ENCODE measurements at places on chromosomes 5 and 9.

DNA sequence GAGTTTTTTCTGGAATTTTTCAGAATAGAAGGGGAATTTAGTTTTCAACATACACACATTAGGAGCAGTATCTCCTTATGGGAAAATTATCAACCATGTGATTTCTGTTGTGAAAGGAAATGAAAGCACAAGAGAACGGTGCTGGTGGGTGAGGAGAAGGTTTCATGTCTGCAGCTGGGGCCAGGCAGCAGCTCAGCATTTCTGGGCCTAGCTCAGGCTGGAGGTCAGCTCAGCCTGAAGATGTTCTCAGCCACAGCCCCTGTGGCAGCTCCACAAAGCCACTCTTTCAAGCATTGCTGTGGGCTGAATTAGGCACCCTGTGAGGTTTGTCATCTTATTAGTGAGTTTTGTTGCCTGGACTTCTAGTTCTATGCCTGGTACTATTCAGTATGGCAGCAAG lies 90.3 kb downstream of the DIRAS2 start:
- no peak for DNase-seq

DNA sequence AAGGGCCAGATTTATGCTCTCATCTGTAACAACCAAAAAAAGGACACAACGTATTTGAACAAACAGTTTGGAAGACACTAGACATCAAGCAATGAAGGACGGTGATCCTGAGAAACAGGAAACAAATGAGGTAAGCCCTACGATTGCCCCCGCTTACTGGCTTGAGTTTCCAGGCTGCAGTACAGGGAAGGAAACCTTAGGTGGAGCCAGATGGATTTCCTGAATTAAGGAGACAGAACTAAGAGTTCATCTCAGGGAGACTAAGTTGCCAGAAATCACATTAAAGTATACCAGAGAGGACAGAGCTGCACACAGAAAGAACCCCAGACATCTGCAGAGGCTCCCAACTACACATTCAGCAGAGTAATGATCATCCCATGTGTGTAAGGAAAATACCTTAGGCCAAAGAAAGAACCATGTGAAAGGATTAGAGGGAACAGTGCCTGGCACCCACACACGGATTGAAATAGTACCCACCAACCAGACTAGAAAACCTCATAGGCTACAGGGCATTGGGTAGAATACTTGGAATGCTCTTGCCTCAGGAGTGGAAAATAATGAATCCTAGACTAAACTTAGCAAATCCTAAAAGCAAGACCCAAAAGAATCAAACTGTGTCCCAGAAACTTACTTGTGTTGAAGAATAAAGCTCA lies 99.3 kb upstream of the NIPBL start:
- no peak for DNase-seq

- DNase-seq = no peak
Measured at GRCh38 chr5:3600106-3601060, 4.8 kb downstream of the IRX1 start.

DNA sequence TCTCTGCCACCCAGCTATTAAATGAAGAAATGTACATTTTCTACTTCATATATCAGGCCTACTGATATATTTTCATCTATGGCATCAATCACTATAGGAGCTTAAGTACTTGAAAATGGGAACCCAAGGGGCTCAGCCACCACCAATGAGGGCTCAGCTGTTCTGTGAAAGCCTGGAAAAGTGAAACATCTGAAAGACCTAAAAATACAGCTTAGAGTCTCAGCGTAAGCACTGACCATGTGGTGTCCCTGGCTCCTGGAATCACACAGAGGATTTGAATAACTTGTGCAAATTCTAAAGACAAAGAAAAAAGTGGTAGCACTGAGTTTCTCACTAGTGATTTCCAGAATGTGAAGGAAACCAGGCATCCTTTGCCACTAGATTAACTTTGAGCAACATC lies 64.5 kb downstream of the PTPRD start:
- no peak for DNase-seq

GRCh38 chr5:89246864-89247263 lies 363.9 kb upstream of the MEF2C start:
- DNase-seq = no peak

GRCh38 chr9:89319015-89319905 lies 960 bp downstream of the SECISBP2 start:
- DNase-seq = peak; percentile 61

DNA sequence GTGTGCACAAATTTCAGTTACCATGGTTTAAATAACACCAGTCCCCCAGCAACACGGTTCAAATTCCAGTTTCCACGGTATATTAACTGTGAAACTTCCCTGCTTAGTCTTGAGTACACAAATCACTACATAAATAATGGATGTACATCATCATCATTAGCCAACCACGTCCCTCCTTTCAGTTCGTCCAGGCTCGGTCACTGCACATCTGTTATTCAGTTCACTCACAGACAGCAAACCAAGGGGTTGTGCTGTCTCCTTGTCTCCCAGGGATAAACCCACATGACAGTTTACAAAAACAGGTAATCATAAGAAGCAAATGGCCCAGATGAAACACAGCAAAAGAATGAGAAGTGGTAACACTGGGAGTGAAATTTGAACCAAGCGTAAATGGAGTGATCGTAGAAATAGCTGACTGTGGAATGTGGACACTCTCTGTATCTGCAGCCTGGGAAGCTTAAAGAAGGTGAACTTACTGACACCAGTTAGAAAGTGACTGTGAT lies 61.0 kb upstream of the RAD23B start:
- DNase-seq = peak; percentile 31

DNA sequence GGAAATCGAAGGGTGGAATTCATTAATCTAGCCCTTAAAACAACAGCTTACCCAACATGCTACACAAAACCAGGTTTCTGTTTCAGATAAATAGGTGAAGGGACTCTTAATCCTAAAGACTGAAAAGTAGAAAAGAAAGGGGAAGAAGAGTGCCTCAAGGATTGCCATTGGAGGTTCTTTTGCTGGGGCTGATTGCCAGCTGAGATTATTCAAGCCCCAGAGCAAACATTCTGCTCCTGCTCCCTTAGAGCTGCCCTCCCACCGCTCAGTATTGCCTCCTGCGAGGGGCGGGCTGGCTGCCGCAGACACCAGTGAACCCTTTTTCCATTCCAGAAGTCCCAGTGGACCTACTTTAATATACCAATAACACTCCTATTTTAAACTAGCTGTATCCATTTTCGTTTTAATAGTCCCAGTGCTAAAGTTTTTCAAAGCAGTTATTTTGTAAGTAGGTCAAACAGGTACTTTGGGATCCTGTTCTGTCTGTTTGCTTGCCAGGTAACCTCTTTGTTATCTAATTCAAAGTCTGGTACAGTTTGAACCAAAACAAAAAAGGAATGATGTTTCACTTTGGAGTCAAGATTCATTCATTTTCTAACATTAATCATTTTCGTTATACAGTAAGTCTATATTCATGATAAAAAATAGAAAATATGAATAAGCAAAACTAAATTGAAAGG lies 38.6 kb downstream of the HMGCS1 start:
- no peak for DNase-seq

DNA sequence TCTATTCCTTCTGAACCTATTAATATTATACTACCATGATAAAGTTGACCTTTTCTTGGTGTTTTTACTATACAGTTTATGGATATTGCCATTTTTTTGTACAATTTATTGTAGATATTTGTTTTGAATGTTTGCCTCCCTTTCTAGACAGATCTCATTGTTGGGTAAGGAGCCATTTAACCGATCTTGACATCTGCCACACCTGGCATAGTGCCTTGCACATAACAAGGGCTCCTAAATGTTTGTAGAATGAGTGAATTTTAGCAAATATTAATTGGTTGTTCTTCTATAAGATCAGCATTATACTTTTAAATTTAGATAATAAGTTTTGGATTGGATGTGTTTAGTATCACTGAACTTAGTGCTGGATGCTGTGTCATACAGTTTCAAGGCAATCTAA lies 175.3 kb downstream of the GDNF start:
- DNase-seq = no peak

DNA sequence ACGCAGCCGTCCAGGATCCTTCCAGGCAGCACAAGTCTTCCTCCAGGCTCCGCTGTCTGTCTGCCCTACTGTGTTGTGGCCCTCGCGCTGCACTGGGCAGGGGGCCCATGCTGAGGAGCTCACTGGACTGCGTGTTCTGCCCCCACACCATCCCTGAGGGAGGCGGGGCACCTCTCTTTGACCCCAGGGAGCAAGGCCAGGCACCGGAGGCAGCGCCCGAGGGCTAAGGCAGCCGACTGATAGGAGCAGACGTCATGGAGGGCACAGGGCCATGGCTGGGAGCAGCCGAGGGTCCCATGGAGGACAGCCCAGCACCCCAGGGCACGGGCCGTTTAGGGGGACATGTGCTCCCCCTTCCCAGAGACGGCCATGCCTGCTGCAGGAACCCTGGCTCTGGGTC lies 46.7 kb downstream of the KCNT1 start:
- no peak for DNase-seq

GRCh38 chr5:111495159-111495558 lies 17.2 kb downstream of the STARD4 start:
- no peak for DNase-seq

GRCh38 chr5:9361835-9362234 lies 184.0 kb downstream of the SEMA5A start:
- peak; percentile 90 for DNase-seq

- DNase-seq = no peak
Measured at GRCh38 chr5:157941616-157942015, 82.7 kb upstream of the CLINT1 start.

DNA sequence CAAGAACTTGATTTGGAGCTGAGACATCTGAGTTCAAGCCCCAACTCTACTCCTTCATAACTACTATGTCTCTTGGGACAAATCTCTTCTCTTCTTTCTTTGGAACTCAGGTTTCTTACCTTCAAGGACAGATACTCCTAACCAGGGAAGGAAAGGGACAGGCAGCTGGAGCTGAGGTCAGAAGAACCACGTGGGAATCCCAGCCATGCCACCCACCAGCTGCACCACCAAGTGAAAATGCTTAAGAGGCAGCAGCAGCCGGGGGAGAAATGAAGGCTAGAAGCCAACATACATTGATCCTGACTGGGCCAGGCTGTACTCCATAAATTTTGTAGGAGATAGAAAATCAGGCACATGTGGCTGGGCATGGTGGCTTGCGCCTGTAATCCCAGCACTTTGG lies 9.6 kb upstream of the OR5C1 start:
- no peak for DNase-seq

- no peak for DNase-seq
Measured at GRCh38 chr9:4541856-4542255, 51.6 kb downstream of the SLC1A1 start.

GRCh38 chr5:119282628-119283027 lies 73.2 kb upstream of the TNFAIP8 start:
- no peak for DNase-seq

DNA sequence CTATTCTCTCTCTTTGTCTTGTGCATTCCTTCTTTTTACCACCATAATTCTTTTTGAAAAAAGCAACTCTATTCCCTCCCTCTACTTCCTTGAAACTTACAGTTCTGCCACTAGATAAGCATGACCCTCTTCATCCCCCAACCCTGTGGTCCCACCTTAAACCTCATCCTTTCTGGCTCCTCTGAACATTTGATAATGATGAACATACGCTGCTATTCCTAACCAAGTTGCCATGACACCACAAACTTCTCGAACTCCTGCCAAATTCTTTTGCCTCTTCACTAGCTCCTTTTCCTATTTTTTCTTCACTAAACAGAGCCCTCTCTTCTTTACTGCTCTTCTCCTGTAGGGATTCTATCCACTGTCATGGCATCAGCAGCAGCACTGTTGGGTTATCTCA lies 57.1 kb downstream of the MOCS2 start:
- no peak for DNase-seq

DNA sequence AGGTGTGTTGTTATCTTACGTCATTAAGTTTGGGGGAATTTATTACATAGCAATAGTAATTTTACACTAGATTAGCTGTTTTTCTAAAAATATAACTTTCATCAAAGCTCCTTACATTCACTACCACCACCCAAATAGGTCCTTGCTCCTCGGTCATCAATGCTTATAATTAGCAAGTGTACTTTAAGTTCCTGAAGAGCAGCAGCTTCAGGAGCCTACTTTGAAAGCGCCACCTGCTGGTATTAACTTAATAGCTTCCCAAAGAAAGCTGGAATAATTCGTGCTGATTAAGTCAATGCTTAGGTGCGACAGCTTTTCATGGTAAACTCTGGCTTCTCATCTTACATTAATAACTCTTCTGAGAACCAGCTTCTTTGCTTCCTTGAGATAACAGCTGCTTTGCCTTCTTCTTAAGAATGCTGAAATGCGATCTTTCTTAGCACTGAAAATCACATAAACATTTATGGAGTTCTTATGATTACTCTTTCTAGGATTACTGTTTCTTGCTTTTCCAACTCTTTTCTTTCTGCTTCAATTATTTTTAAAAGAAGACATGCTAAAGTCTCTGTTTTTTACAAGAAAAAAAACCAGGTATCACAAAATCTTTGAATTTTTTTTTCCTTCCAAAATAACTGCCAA lies 10.0 kb upstream of the C5 start:
- DNase-seq = peak; percentile 91

DNA sequence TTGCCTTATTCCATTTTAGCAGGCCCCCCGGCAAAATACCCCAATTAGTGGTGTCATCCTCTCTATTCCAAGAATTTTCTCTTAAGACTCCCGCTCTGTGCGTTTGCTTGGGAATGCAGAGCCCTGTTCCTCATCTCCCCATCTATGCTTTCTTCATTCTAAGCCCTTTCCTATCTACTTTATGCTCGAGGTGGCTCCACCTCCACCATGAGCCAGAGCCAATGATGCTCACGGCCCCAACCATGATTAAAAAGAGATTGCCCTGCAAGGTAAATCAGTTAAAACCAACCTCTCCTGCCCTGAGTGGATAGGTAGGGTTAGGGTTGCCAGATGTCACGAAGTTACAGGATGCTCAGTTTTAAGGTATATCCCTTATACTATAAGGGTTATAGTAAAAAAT lies 677 bp upstream of the TXNDC15 start:
- peak; percentile 78 for DNase-seq

DNA sequence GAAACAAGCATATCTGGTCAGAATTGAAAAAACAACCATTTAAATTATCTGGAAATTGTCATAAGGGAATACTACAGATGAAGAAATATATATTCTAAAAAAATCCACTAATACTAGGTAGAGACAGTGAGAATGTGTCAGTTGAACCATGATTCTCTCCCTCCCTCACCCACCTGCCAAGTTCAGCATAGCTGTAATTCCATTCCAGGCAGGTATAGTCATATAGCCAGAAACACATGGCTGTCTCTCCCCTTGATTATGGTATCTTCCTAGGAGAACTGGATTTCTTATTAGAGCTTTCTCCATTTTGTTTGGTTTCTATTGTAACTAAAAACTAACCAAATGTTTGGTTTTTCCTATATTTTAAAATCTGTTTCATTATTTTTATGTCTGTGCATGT lies 509.2 kb downstream of the CDH10 start:
- DNase-seq = no peak

DNA sequence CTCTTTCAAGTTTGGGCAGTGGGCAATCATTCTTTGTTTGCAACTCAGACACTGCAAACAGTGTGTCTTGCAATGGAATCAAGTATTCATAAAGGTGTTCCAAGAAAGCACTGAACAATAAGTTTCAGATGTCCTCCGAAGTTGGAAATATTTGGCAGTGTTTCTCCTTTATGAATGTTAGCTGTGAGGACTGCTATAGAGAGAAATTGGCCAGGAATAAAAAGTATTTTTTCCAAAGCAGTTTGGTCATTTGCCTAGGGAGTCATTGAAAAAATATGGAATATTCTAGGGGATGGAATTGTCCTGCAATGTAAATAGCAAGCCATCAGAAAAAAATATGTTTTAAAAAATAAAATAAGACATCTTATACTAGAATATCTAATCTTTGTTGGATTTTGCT lies 688.6 kb upstream of the SEMA6A start:
- no peak for DNase-seq

GRCh38 chr5:159049844-159050315 lies 49.8 kb downstream of the EBF1 start:
- peak; percentile 78 for DNase-seq
